ENCODE measurements at places on chromosomes 11 and 22.

DNA sequence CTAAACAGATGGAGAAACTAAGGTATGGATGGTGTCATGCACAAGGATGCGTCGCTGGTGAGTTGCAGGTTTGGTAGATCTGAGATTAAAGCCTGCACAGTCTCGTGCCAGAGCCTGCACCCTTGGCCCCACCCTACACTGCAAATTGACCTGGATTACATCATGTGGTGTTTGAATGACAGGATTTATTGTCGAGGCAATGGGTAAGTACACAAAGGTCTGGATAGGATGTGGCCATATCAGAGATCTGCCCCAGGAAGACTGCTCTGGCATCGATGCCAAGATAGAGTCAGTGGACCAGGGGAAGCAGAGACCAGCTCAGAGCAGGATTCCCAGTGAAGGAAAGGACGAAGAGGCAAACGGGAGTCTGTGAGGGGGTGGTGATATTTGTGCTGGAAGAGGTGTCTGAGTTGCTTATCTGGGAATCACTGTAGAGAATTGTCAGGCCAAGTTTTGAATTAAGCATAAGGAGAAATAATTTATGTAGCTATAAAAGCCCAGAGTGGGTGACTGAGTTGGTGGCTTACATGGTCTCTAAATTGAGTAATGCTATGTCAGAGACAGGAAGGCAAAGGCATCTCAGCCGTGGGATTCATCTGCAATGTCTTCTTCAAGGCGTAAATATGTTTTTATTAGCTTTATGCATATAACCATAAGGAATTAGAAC is 499.6 kb upstream of the B3GAT1 start:
- no peak for DNase-seq

DNA sequence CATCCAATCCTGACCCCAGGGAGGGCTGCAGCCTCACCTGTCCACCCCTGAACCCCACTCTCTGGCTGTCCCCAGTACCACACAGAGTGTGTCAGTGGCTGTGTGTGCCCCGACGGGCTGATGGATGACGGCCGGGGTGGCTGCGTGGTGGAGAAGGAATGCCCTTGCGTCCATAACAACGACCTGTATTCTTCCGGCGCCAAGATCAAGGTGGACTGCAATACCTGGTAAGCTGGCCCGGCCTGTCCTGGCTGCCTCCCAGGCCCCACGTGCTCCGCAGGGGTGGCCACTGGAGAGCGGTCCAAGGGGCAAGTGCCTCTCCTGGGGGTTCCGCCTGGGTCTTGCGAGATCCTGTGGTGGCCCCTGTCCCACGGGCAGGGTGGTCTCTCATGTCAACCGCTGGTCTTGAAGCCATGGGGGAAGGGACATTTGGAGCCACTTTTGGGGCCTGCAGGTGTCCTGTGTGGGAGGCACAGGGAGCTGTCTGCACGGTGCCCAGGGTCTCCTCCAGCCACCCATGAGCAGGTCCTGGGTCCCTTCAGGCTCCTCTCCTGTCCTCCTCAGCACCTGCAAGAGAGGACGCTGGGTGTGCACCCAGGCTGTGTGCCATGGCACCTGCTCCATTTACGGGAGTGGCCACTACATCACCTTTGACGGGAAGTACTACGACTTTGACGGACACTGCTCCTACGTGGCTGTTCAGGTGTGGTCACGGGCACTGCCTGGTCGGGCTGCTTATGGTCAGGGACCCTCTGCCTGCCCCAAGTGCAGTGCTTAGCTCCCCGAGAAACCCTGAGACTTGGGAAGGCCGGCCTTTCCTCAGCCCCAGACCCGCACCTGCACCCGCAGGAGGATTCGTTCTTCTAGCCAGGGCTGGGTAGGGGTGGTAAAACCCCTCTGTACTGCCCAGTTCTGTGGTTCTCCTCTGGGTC is 11.8 kb downstream of the MUC2 start:
- DNase-seq: no peak

DNA sequence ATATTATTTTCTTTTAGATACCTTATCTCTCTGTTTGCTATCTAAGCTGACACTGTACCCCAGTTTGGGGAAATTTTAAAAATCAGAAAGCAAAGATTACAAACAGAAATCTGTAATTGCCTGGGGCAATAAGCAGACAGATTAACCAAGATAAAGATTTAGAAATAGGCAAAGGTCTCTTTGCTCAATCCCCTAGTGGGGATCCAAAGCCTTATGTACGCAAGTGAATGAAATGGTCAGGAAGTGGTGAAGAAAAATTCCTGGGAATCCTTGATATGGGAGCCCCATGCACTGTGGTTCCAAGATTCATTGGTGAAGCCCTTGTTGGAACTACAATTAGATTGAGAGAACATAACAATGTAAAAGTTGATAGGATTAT is 139.5 kb upstream of the GUCY1A2 start:
- DNase-seq: no peak

DNA sequence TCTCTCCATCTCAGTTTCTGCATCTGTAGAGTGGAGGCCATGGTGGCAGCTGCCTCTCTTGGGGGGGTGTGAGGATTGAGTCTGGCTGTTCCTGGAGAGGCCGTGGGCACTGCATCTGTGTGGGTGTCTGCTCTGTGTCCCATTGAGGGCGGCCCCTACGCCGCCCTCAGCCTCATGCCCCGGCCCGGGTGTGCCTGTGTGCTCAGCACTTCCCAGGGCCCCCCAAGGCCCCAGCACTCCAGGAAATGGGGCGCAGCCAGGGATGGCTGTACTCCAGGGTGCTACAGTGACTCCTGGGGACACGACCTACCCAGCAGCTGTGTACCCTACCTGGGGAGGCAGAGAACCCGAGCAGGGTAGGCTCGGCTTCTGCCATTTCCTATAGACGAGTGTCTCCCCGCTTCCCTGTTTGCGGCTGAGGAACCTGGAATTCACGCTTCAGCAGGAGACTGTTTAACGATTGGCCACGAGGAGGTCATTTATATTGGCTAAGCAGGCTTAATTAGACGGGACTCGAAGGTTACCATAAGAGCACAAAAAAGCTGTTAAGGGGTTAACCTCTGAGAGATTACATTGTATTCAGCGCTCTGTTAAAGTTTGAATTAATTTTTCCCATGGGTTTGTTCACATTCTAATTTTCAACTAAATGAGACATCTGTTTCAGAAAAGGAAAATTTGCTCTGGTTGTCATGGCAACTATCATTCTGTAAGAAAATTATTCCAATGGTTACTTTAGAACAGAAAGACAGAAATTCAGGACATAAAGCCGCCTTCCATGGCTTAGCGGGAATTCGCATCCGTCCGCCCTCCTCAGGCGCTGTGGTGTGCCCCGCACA is 76.4 kb downstream of the MPPED1 start:
- no peak for DNase-seq

DNA sequence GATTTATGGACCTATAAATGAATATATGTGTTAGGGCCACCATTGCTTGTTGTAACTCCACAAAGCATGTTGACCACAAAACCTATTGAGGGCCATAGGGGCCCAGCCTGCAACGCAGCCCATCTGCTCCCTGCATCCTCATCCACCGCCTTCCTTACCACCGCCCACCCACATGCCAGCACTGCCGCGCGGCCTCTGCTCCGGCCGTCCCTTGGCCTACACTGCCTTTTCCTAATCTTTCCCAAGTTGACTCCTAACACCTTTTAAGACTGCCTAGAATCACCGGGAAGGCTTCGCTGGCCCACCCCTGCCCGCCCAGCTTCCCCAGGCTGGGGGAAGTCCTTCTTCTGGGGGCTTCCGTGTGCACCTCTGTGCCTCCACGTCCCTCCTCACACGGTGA is 55.0 kb downstream of the SNX19 start:
- no peak for DNase-seq

- no peak for DNase-seq
Measured at GRCh38 chr11:69273571-69273970, 20.4 kb upstream of the MYEOV start.

- no peak for DNase-seq
Measured at GRCh38 chr11:118152020-118152551, 537 bp downstream of the SCN4B start.

- DNase-seq: no peak
Measured at GRCh38 chr11:45225277-45225676, 60.9 kb downstream of the SYT13 start.

- peak; percentile 62 for DNase-seq
Measured at GRCh38 chr11:123564221-123564620, 90.2 kb downstream of the SCN3B start.

DNA sequence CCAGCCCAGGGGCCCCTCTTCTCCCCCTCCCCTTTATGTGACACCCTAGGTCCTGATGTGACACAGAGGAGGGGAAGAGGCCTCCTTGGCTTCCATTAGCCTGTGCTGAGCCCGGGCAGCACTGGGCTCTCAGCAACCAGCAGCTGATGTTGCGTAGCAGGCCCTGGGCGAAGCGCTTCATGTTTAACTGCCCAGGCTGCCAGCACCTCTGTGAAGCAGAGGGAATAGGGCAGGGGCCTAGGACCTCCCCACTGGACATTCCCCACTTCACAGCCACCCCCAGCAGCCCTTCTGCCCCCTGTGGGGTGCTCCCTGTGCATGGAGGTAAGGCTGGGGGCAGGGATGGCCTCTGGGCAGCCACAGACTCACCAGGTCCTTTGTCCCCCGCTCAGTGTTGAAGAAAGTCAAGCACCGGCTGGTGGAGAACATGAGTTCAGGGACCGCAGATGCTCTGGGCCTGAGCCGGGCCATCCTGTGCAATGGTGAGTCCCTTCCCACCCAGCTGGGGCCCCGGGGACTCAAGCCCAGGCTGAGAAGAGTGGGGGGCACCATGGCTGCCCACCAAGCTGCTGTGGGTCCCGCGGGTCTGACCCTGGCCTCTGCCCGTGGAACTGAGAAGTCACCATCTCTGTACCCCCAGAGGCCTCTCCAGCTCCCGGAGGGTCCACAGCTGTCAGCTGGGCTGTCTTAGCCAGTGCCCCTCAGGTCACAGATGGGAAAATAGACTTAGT is 11.6 kb downstream of the PICK1 start:
- no peak for DNase-seq

GRCh38 chr11:133127741-133128140 is 404.6 kb downstream of the OPCML start:
- DNase-seq: no peak

GRCh38 chr22:36197514-36198146 is 4.0 kb downstream of the APOL4 start:
- DNase-seq: no peak

GRCh38 chr22:24379536-24379935 is 47.9 kb upstream of the ADORA2A start:
- DNase-seq: no peak

DNA sequence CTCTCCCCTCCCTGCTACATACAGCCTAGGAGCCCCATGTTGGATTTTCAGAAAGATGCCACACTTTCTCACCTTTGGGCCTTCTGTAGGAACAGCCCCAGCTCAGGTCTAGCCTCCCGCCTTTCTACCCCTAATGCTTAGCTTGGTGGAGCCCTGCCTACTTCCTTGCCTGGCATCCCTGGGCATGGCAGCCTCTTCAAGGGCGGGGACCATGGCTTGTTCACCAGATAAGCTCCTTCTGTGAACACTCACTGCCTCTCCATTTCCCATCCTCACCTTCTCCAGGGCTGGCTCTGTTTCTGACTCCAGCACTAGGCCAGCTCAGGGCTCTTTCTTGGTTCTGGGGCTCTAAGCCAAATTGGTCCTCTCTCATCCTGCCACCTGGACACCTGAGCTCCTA is 1.4 kb downstream of the SEPTIN3 start:
- no peak for DNase-seq

GRCh38 chr22:41110968-41111367 is 18.6 kb downstream of the EP300 start:
- no peak for DNase-seq

GRCh38 chr11:121566279-121567168 is 113.8 kb upstream of the SORL1-AS1 start:
- no peak for DNase-seq

GRCh38 chr11:12199231-12199948 is 89.0 kb downstream of the MICAL2 start:
- no peak for DNase-seq

GRCh38 chr11:104534278-104534677 is 364.0 kb downstream of the CASP12 start:
- no peak for DNase-seq

- DNase-seq: no peak
Measured at GRCh38 chr11:36558571-36559413, 9.0 kb upstream of the RAG1 start.

GRCh38 chr22:22486132-22486899 is 22.2 kb downstream of the ZNF280B start:
- no peak for DNase-seq

DNA sequence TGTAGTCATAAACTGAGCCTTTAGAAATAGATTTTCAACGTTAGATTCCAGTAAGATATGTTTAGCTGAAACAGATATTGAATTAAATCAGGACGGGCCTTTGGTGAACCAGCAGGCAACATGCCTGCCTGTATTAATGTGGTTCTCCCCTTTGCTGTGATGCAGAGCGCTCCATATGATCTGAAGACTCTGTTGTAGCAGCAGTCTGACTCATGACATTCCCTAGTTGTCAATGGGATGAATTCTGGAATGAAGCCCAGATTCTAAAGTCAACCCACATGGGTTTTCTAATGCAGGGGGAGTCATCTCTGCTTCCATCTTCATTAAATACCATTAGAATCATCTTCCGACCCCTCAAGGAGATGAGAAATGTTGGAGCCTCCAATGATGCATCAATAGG is 864.5 kb downstream of the NTM start:
- DNase-seq: no peak

GRCh38 chr11:69007975-69008381 is 5.1 kb downstream of the MRGPRF start:
- DNase-seq: no peak

- DNase-seq: no peak
Measured at GRCh38 chr11:17382046-17382728, 6.3 kb downstream of the KCNJ11 start.

GRCh38 chr11:119100994-119101758 is 477 bp downstream of the DPAGT1 start:
- no peak for DNase-seq

DNA sequence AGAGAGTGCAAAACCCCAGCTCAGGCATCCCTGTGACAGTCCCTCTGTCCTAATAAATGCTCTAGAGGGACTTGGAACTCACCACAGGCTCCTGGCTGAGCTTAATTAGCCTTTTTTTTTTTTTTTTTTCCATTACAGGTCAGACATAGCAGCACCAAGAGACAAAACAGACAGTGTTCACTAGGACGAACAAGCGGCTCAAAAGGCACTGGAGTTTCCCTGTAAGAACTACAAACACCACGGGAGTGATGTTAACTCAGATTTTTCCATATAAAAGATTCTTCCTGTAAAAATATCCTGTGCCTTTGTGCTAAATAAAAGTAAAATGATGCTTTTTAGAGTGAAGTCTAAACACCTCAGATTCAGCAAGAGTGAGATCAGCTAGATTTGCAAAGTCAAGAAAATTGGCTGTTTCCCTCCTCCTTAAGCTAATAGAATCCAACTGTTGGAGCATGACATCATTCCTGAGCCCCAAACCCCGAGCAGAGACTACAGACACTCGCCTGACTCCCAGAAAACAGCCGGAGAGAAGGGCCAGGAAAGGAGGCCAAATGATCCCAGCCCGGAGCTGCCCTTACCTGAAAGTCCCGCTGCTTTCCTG is 101.0 kb upstream of the AKIP1 start:
- no peak for DNase-seq

Data from suppressor macrophage (primary cell).